Naive thymus-derived CD8-positive, alpha-beta T cell (primary cell): ENCODE measurements at places on chromosomes 3 and 15. TPM values are rescaled to one million over a fixed set of nuclear protein-coding genes. Genes with fewer than 3 reads are reported as not detected.
A peak's percentile ranks its signal among the peaks of the same experiment; 100 is the strongest.

NPAP1 gene
- total RNA-seq, result not detected

HRG gene
- total RNA-seq, result not detected

ARNT2 gene
- not detected for total RNA-seq

- no peak for DNase-seq
Observed at GRCh38 chr3:136261826-136262225, 11.7 kb downstream of the PCCB start.

DNA sequence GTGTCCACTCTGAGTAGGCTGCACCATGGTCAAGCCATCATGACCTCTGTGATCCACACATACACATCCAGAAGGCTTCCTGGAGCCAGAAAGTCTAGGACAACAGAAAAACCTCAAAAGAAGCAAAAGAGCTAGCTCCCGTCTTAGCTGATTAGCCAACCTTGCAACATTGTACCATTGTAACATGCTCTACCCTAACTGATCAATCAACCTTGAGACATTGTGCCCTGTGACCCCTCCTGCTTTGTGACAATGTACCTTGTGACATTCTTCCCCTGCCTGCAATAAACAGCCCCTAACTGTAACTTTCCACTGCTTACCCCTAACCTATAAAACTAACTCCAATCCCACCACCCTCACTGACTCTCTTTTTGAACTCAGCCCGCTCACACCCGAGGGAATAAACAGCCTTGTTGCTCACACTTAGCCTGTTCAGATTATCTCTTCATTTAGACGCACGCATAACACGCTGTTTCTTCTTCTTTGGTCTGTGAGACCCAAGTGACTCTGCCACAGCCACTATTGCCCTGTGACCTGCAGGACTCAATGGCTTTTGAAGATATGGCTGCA is 1104.6 kb downstream of the OTOL1 start:
- no peak for DNase-seq

DNA sequence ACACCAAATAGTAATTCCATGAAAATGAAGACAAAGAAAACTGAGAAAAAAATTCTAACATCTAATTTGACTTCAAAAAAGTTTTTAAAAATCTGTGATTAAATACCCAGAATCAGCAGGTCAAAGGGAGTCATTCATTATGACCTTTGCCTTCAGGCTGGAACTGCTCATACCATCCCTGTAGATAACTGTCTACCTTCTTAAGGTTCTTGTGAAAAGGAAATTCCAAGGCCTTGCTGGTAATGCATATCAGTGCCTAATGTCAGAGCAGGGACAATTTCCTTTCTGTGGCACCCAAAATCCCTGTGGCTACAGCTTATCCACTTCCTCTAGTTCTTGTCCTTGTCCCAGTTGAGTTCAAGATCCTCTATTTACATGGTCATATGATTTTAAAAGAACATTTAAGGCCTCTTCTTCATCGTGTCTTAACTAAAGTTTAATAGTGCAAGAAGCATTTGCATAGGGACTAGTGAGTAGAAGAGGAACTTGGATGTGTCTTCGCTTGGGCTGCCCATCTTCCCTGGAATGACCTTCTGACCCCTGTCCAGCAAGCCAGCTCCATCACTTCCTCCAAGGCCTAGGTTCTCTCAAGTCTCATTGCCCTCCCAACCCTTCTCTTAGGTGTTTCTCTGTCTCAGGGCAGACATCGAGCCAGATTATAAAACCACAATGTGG is 8.7 kb upstream of the PLCL2 start:
- no peak for DNase-seq

DNA sequence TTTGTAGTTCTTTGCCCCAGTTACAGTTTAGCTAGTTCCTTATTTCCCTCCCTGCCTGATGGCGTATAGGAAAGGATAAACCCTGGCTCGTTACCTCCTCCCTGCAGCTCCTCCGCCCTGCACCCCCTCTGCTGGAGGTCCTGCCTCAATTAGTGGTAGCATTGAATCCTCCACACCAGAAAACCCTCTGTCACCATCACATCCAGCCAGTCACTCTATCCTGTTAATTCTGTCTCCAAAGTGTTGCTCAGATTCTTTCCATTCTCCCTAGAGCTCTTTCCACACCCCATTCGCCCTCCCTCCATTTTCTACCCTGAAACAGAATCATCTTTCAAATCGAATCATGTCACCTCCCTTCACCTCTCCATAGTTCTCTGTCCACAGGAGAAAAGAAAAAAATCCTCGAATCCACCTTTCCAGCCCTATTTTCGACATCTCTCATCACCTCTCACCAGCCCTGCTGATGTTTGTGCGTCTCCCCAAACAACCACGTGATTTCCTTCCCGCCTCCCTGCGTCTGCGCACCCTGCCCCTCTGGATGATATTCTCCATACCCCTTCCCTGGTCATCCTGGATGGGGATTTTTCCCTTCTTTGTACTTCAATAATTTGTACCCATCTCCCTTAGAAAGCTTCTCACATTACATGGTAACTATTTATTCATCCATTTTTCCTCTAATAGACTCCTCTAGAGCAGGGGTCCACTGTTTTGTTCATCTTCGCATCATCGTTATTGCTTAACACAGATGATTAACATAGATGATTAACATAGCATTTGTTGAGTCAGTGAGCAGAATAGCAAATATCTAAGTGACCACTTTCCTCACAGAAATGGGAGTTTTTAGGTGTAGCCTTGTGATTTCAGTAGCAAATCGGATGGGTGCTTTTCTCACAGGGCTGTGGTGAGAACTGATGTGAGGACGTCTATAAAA is 37.1 kb downstream of the MAP3K13 start:
- no peak for DNase-seq

DNA sequence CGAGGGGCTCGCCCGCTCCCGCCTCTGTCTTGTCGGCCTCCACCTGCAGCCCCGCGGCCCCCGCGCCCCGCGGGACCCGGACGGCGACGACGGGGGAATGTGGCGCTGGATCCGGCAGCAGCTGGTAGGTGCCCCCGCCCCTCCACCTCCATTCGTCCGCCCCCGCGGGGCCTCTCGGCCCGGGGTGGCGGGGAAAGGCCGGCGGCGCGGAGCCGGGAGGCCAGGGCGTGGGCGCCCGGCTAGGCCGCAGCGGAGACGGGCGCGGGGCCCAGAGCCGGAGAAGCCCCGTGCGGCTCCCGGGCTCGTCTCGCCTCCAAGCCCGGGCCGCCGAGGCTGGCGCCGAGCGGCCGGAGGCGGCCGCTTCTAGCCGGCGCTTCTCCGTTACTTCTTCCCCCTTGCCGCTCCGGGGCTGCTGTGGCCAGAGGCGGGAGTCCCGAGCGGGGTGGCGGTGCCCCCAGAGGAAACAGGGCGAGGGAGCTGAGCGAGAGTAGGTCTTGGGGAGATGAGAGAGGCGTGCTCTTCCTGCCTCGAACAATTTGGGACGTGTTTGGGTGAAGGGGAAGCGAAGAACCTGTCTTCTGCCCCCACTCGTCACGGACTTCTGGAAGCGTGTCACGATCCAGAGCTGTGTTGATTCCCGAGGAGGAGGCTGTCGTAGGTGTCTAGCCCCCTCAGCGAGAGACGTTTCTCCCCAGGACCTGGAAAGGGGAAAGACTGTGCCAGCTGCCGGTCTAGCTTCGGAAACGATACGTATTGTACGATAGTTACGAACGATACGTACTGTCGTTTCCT is 555 bp downstream of the ATP11B start:
- DNase-seq, result peak; percentile 72

GRCh38 chr3:25592510-25592968 is 72.2 kb downstream of the TOP2B start:
- DNase-seq, result no peak
